NCI-H1092 treated with DMSO at 0.1 percent for 48 hours (cell line): ENCODE measurements at places on chromosomes 2 and 18.

DNA sequence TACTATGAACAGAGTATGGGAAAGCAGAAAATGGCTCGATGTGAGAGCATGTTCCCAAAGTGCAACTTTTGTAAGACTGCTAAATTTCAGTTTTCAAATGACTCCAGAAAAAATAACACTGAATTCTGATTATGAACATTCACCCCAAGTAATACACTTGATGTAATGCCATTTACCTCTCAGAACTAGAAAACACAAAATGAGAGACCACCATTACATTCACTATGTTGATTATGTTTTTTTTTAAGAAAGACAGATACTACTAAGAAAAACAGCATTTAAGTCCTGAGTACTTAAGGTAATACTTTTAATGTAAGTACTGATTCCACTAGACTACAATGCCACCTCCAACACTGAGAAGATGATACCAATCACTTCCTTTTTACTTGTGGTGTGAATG is 38.5 kb downstream of the SFT2D3 start:
- DNase-seq = no peak

GRCh38 chr2:181367411-181367810 is 89.8 kb upstream of the ITGA4 start:
- DNase-seq = no peak

DNA sequence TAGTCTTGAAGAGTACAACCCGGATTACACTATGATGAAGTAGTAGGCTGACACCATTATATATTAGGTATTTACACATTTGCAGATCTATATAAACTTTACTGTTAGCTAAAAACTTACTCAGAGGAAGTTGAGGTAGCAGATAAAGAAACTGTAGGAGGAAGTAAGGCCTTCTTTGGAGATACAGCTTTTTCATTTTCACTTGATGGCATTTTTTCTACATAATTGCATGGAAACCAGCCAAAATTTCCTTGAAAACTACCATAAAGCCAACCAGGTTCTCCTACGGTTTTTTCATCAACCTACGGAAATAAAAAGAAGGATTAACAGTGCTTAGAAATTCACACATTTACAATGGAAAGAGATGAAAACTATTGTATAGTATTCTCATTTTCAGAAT is 86.6 kb downstream of the FAM228A start:
- DNase-seq = no peak

DNA sequence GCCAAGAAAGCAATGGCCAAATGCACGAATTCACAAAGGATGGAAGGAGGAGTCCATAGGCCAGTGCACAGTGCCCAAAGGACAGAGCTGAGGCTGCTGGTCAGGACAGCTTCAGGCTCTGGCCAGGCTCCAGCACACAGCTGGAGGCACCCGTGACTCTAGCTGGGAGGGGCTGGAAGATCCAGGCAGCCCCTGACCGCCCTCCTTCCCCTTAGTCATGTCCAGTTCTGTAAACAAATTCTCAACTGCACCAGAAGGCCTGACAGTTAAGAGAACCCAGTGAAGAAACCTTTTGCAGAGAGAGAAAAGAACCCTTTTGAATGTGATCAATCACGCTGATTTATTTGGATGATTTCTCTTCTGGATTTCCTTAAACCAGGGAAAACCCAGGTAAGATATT is 7.7 kb upstream of the YWHAQ start:
- DNase-seq = no peak

GRCh38 chr2:68057658-68058396 is 5.0 kb downstream of the C1D start:
- no peak for DNase-seq

GRCh38 chr2:176794392-176794791 is 418.2 kb upstream of the HNRNPA3 start:
- no peak for DNase-seq

DNA sequence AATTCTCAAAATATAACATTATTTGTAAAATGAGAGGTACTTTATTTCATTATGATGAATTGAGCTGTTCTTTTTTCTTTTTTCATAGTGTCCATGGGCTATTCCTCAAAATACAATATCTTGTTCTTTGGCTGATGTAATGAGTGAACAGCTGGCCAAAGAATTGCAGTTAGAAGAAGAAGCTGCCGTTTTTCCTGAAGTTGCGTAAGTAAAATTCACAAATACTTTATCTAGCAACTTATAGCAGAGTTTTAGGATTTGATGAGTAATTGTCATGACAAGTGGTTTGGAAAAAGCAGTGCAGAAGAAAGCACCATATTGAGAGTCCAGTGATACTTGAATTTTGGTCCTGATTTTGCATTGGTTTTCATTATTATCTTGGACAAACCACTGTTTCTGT is 9.8 kb downstream of the RIOK3 start:
- DNase-seq = no peak

DNA sequence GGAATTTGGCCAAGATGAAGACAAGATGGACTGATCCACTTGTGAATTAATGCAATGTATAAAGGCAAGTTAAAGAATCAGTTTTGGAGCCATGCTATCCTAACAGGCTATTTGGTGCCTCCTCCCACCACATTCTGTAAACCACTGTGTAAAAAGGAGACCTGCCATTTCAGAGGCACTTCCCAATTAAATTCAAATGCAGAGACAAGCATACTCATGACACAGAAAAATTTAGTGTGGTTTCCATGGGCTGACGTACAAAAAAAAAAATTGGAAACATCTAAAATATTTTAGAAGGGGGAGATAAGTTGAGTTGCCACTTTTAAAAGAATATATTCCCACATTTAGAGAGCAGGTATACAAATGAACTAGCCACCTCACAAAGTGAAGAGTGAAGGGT is 112.1 kb downstream of the TCF4 start:
- DNase-seq = no peak

GRCh38 chr2:107419191-107419590 is 407.5 kb upstream of the RGPD4 start:
- DNase-seq = no peak

GRCh38 chr18:47858607-47859006 is 71.9 kb downstream of the SMAD2 start:
- no peak for DNase-seq

- DNase-seq = no peak
Measured at GRCh38 chr18:2572171-2572569, 813 bp downstream of the NDC80 start.

GRCh38 chr2:67465623-67466022 is 68.5 kb downstream of the ETAA1 start:
- DNase-seq = no peak

DNA sequence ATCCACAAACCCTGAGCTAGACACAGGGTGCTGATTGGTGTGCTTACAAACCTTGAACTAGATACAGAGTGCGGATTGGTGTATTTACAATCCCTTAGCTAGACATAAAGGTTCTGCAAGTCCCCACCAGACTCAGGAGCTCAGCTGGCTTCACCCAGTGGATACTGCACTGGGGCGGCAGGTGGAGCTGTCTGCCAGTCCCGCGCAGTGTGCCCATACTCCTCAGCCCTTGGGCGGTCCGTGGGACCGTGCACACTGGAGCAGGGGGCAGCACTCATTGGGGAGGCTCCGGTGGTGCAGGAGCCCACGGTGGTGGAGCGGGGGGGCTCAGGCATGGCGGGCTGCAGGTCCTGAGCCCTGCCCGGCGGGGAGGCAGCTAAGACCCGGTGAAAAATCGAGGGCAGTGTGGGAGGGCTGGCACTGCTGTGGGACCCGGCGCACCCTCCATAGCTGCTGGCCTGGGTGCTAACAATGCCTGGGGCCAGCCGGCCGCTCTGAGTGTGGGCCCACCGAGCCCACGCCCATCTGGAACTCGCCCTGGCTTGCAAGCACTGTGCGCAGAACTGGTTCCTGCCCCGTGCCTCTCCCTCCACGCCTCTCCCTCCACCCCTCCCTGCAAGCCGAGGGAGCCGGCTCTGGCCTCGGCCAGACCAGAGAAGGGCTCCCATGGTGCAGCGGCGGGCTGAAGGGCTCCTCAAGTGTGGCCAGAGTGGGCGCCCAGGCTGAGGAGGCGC is 75.6 kb downstream of the MOB4 start:
- DNase-seq = no peak

- no peak for DNase-seq
Measured at GRCh38 chr2:36965206-36965605, 1.1 kb downstream of the STRN start.

DNA sequence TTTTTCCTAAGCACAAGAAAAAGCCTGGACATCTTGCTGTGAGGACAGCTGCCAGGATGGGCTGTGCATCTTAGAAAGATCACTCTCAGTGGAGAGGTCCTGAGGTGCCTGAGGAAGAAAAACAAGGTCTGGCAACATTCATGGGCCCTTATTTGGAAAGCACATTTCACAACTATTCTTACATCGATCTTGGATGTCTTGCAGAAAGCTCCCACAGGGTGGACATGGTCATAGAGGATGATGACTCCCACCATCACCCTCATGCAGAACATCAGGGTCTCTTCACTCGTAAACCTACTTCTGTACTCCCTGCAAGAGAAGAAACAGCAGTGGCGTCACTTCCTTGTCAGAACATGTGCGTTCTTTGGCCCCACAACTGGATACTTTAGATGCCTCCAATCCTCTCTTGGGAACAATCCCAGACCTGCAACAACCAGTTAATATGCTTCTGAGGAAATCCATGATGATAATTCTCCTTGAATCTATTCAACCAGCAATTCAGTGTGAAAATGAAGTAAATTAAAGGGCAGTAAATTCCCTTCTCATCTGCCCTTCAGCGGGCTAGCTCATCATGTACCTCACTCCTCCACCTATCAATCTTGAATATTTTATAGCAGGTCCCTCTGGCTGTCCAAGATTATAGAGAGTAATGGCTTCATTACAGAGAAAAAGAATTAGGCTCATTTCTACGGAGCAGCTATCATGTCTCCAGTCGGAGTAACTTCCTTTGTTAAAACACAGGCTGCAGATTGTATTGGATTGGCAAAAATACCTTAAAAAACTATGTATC is 106.2 kb downstream of the CYRIA start:
- DNase-seq = no peak
